ENCODE measurements at places on chromosomes 5 and 9. TPM values are rescaled to one million over a fixed set of nuclear protein-coding genes. Genes with fewer than 3 reads are reported as not detected.

Gene GABRB2
- 0.22 TPM for total RNA-seq

Gene PFDN1
- 71.7 TPM for total RNA-seq

Gene ABO
- total RNA-seq, result 2.0 TPM

Gene FAM151B
- total RNA-seq, result 2.1 TPM

Gene CCDC107
- total RNA-seq, result 47.7 TPM

Gene FAM81B
- total RNA-seq, result not detected

Gene ANGPTL2
- 41.4 TPM for total RNA-seq

Gene SLC34A1
- total RNA-seq, result not detected

Gene C9orf50
- total RNA-seq, result 0.22 TPM

Gene ZNF354B
- total RNA-seq, result 8.2 TPM

Gene OR1N1
- total RNA-seq, result not detected

Gene FREM1
- 2.4 TPM for total RNA-seq

Gene ARID3C
- total RNA-seq, result not detected

Gene MAP1B
- total RNA-seq, result 217 TPM

Gene TBCA
- total RNA-seq, result 130 TPM

Gene CCIN
- total RNA-seq, result 0.16 TPM

Gene PCDHB10
- 0.94 TPM for total RNA-seq

Gene TEX48
- total RNA-seq, result not detected

Gene PCDHB2
- 2.4 TPM for total RNA-seq

Gene CFAP90
- total RNA-seq, result not detected

Gene MAMDC2
- 3.6 TPM for total RNA-seq

Gene FNBP1
- 22.6 TPM for total RNA-seq

Gene CCNO
- 0.22 TPM for total RNA-seq

Gene CLIC3
- total RNA-seq, result 12.9 TPM

Gene CCL27
- not detected for total RNA-seq

Gene C7
- total RNA-seq, result 84.1 TPM

Gene GLDC
- 0.11 TPM for total RNA-seq

Gene RACK1
- 557 TPM for total RNA-seq

Gene EIF4E1B
- total RNA-seq, result not detected

Gene TYRP1
- 102 TPM for total RNA-seq

Gene SLC6A7
- not detected for total RNA-seq

Gene ANXA2R
- total RNA-seq, result 1.2 TPM

Gene OBP2B
- not detected for total RNA-seq

Gene PCSK5
- 6.2 TPM for total RNA-seq

Gene WHRN
- total RNA-seq, result 0.35 TPM

Gene NIM1K
- total RNA-seq, result 0.08 TPM

Gene NEUROG1
- total RNA-seq, result not detected

Gene HSDL2
- 103 TPM for total RNA-seq

Gene OR13C4
- total RNA-seq, result not detected

Gene CD72
- total RNA-seq, result 0.59 TPM

Gene PCDH12
- 4.9 TPM for total RNA-seq

Measured in cardiac septum (tissue), 1 donor.